ENCODE measurements at places on chromosomes 7 and 10.

- DNase-seq = no peak
Measured at GRCh38 chr7:75966190-75966961, 28.0 kb downstream of the TMEM120A start.

GRCh38 chr10:12796401-12797160 is 204.9 kb downstream of the CCDC3 start:
- no peak for DNase-seq

DNA sequence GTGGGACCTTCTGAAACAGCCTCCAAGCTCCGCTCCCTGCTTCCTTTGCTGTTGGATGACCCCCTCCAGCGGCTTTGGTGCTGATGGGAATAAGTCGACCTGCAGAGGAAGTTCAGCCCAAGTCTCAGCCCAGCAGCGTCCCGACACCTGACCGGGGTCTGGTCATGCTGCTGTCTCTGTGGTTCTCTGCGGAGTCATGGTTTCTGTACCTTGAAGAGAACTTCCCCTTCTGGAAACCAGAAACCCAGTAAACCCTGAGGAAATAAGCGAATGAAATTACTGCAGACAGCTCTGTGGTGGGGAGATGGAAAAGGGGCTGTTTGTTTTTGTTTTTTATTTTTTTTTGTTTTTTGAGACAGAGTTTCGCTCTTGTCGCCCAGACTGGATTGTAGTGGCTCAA is 18.3 kb upstream of the ZNF12 start:
- DNase-seq = no peak

DNA sequence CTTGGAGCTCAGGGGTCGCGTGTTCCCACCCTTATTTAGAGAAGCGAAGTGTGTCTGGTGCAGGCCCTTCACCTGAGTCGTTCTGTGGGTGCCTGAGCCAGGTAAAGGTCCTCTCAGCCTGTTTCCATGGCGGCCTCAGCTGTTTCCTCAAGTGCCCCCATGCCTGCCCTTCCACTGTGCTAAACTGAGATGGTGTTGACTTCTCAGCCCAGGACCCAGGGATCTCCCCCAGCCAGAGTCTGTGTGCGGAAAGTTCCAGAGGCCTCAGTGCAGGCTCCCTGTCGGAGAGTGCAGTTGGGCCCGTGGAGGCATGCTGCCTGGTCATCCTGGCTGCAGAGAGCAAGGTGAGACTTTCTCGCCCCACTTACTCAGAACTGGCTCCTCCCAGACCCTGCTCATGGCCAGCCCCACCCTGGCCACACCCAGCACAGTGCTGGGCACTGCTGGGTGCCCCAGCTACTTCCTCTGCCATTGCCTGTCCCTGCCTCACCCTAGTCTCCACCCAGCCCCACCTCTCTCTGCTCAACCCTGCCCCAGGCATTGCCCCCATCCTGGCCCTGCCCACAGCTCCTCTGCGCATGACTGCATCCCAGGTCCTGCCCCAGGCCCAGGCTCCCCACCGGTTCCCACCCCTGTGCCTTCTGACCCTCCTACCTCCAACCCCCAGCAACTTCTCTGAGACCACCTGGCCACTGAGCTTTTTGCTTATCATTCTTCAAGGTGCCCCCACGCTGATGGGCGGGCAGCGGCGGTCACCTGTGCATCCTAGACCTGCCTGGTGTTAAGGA is 20.3 kb downstream of the NACAD start:
- DNase-seq = no peak

- DNase-seq = no peak
Measured at GRCh38 chr7:37376386-37376785, 72.3 kb downstream of the ELMO1 start.

DNA sequence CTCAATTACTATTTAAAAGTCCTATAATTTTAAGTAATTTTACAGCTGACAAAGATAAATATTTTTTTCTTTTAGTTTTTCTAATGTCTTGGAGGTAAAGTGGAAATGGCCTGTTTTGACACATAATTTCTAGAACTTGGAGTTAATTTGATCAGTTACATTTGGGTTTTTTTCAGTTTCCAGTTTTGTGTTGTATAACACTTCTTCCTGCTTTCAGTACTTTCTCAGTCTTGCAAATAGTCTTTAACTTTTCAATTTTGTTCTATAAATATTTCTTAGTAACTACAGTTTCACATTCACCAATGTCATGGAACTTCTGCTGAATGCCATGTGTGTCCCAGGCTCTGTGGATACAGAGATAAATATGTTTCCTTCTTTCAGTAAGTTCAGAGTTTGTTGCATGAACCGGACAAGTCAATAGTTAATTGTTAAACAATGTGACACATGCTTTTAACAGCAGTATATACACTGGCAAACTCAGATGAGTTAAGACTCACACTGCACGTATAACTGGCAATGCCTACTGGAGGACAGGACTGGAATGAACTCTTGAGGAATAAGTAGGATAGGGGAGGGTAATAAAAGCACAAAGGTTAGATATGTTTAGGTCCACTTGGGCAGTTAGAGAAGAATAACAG is 4.6 kb downstream of the SHOC2 start:
- DNase-seq = no peak

DNA sequence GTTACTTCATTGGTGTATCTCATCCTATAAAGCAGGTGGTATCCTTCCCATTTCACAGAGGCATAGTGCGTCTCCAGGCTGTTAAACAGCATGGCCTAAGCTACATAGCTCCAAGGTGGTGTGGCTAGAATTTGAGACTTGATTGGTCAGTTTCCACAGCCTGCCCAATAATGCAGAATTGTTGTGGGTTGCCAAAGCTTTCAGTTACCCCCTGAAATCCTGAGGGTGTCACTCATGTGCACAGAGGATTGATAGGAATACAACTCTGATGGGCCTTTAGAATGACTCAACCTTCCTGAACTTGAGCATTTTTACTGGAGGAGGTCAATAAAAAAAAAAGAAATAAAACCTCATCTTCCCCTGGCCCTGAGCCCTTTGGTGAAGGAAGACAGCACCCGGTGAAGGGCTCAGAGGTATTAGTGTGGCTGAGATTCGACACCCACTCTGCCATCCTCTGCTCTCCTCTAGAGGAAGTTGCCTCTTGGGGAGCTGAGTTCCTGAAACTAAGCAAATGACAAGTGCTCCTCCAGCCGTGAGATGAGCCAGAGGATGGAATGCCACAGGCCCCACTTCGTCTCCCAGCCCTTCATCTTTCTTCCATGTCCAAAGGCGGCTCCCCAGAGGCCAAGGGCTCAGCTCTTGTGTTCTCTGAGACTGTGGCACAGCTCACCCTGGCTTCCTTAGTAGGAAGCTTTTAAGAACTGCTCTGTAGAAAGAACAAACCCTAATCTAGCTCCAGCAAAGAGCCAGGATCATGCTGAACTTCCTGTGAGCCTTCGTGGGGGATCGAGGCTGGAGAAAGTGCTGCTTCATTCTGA is 1.0 kb downstream of the ACSL5 start:
- no peak for DNase-seq

DNA sequence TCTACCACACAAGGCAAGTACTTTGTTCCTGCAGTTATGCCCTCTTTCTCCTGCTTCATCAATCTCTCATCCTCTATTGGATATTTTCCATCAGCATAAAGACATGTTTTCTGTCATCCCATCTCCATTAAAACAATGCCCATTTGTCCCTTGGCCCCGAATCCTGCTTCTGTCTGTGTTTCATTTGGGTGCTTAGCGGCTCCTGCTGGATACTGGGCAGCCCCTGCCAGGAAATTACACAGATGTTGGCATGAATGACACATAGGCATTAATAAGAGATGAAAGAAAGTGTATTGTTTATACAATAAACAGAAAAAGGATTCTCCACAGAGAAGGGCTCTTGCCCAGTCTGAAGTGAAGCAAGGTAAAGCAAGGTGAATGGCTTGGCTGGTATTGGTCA is 765.3 kb downstream of the REEP3 start:
- DNase-seq = no peak

GRCh38 chr10:79402951-79403350 is 42.5 kb downstream of the ZCCHC24 start:
- DNase-seq = no peak

GRCh38 chr10:92156874-92157773 is 133.8 kb downstream of the CPEB3 start:
- DNase-seq = no peak

- no peak for DNase-seq
Measured at GRCh38 chr10:5668429-5668828, 2.0 kb upstream of the ASB13 start.
